ENCODE measurements at places on chromosomes 4 and X.
A peak's percentile ranks its signal among the peaks of the same experiment; 100 is the strongest.

DNA sequence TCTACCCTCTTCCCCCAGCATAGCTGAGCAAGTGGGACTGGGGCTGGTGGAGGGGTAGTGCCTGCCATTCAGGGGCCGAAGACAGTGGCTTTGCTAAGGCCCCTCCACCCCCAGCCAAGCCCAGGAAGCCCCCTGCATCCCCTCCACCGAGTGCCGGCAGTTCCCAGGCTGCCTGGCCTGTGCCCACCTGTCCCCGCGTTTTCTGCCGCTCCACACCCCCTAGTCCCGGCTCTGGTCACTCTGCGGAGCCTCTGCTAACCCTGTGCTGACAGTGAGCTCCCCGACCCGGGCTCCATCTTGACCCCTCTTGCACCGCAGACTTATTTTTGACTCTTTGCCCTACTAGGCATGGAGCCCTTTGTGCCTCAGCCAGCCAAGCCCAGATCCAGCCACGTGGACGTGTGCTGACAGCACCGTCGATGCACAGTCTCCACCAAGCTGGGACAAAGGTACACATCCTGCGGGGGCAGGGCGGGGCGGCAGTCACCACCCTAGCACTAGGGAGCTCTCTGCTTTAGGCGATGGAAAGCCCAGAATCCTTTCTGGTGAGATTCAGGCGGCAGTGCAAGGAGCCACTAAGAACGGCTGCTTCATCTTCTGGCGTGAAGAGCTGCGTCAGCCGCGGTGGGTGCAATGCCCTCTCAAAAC is 96.6 kb downstream of the PHKA2 start:
- no peak for DNase-seq

DNA sequence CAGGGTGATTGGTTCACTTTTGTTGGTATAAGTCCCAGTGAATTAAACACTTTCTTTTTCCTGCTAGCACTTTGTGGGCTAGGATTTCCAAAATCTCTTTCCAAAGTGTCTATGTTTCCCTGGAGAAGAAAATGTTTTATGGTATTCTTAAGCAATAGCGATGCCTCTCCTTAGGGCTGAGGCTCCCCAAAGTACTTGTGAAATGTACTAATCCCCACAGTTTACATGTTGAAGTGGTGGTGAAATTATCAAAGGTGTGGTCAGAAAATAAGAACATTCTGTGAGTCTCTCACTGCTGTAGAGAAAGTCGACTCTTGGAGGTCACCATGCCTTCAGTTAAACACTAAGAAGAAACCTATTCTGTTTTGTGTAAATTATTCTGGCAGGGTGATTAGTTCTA is 51.5 kb upstream of the AMELX start:
- no peak for DNase-seq

- DNase-seq = peak; percentile 68
Measured at GRCh38 chrX:16946361-16946964, at the start of gene REPS2. REPS2 (plus strand) TSS chrX:16946658; CDS start chrX:16946862, 204 bp downstream.

GRCh38 chr4:102569200-102569599 is 68.0 kb downstream of the NFKB1 start:
- no peak for DNase-seq

- no peak for DNase-seq
Measured at GRCh38 chrX:37651921-37652452, 33.6 kb upstream of the XK start.

- DNase-seq = no peak
Measured at GRCh38 chr4:78355306-78355705, 196.3 kb upstream of the ANXA3 start.

- no peak for DNase-seq
Measured at GRCh38 chr4:109497511-109497910, 62.5 kb upstream of the MCUB start.

- no peak for DNase-seq
Measured at GRCh38 chr4:124590480-124590879, 122.1 kb downstream of the ANKRD50 start.

DNA sequence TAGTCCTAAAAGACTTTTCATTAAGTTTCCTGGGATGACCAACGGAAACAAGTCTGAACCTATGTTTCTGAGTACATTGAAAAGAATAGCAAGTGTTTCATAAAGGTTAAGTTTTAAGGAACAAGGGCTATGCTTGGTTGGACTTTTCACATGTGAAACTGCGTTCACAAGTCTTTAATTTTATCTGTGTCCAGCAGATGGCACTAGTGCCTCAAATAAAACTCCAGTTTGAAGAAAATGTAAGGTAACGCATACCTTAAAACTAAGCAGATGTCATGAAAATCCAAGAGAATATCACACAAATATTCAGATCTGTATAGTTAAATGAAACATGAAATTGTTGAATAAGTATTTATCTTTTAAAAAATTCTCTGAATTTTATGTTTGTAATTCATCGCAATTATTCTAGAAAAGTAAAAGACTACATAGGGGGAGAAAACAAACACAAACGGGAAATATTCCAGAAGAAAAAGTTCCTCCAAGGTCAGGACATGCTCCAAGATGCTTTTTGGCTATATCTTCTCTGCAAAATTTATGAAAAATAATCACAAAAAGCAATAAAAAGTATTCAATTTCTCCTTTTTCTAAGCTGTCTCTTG is 89.6 kb upstream of the MAD2L1 start:
- DNase-seq = peak; percentile 28

DNA sequence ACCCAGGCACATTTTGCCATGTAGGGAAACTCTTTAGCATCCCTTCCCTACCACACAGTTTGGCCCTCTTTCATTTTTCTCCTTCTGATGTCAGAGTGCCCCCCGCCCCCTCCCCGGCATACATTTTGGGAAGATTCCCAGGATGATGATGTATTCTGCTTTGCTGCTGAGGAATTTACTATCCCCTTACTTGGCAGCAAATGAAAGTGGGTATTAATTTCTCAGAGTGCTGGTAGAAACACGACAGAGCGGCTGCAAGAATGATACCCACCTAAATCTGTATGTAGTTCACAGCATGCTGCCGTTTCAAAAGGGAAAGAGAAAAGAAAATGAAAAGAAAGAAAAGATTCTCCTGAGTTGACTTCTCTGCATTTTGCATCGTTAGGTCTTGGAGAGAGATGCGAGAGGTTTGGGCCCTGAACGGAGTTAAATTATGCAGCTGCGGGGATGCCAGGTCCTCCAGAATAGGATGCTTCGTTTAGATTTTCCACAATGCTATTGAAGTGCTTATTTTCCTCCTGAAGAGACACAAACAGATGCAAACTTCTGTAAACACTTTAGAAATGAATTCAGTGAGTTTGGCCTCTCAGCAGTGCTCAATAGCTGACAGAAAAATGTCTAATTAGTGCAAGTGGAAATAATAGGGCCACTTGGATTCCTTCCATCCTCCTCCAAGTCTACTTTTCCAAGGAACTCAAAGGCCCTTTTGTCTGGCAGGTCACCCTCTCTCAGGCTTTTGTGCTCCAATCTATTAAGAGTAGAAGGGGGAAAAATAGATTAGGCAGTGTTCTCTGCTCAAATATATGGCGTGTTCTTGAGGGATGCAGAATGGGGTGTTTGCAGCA is 106.2 kb downstream of the ALPK1 start:
- no peak for DNase-seq

DNA sequence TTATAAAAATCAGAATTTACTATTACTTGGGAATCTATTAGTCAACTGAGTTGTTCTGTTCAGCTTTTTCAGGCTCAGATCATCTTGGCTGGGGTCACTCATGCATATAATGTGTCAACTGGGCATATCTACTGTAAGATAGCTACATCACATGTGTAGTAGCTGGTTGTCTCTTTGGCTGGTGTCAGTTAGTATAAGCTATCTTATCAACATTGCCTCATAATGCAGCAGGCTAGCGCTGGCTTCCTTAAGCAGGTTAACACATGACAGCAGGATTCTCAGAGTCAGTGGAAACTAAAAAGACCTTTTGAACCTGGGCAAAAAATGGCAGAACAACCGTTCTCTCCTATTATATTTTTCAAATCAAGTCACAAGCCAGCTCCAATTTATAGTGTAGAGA is 378.3 kb upstream of the PCDH10 start:
- no peak for DNase-seq

- DNase-seq = no peak
Measured at GRCh38 chrX:31384471-31384870, 312.6 kb upstream of the FTHL17 start.
